DND-41 (cell line): ENCODE measurements at places on chromosomes 11 and 22.
A peak's percentile ranks its signal among the peaks of the same experiment; 100 is the strongest.

GRCh38 chr11:133901316-133901715 is 55.5 kb downstream of the IGSF9B start:
- no peak for DNase-seq

GRCh38 chr11:119375337-119376196 is 5.9 kb downstream of the USP2 start:
- no peak for DNase-seq

DNA sequence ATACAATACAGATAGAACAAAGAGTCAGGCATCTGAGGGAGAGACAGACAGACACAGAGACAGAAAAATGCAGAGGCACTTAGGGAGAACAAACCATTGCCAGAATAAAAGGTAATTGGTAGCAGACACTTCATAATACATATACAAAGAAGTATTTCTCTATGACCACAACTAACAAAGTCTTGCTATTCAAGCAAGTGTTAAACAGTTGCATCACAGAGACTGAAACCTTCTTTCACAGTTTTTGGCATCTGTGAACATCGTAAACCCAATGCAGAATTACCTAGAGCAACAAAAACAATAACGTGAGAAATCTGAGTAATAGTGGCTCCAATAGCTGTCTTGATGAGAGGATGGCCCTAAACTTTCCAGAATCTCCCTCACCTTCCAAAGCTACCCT is 116.4 kb downstream of the BLID start:
- no peak for DNase-seq

DNA sequence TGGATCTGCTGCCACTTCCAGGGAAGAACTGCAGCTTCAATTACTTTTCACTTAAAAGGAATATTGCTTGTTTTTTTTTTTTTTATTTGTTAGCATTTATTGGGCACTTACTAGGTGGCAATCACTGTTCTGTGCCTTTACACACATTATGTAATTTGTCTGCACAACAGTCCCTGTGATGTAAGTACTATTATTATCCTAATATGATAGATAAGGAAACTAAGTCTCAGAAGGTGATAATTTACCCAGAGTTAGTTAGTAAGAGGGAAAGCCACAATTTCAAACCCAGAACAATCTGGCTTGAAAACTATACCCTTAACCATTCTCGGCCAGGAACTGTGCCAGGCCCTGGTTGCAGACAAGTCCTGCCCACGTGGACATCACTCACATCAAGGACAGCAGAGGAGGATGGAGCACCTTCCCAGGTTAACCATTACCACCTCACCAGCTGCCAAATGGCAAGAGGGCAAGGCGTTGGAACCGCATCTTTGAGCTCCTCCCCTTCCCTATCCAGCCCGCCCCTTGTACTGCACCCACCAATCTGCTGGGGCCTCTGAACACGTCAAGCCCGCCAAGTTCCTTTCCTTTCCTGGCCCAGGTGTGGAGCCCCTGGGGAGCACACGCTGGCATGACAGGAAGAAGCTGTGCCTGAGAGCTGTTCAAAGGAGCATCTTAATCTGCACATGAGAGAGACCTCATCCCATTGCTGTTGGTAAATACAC is 78.4 kb downstream of the NAV2 start:
- no peak for DNase-seq

- no peak for DNase-seq
Observed at GRCh38 chr22:32341122-32341740, 16.4 kb upstream of the RFPL3 start.

DNA sequence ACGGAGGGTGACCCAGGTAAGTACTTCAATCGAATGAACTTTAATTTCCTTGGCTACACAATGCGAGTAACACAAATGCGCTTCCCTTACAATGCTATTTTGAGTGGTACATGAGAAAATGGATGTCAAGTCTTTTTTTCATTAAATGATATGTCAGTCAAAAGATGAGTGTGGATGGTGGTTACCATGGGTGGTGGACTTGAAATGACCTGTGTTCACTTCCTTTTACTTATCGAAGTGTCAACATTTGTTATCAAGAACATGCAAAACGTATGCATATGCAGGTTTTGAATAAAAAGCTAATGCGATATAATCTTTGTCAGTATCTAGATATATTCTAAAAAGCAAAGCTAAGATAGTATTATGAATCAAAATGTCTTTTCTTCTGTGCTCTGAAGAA is 8.8 kb upstream of the APOL5 start:
- no peak for DNase-seq

GRCh38 chr11:16893456-16894066 is 120.7 kb downstream of the PLEKHA7 start:
- DNase-seq = no peak

GRCh38 chr11:59724066-59724465 is 10.4 kb upstream of the OR10V1 start:
- DNase-seq = no peak

GRCh38 chr22:39597236-39597869 is 26.8 kb downstream of the CACNA1I start:
- no peak for DNase-seq

- no peak for DNase-seq
Observed at GRCh38 chr22:23485490-23485889, 94.6 kb downstream of the IGLL1 start.

DNA sequence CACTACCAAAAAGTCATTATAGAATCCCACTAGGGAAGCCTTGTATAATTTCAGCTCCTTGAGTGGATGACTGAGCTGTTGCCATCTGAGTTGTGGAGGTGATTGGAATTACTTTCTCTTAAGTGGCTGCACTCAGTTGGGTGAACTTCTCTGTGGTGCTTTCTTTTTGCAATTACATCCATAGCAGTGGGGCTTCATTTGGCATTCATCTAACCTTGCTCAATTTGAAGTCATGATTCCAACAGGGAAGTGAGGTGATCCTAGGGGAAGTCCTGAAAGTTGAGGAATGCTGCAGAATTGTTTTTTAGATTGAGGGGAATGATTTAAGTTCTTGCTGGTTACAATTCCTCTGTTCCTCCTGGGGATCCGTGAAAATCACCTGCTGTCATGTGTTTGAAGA is 39.6 kb downstream of the ARHGAP42 start:
- no peak for DNase-seq

- peak; percentile 4 for DNase-seq
Observed at GRCh38 chr11:85096939-85097338, 530.2 kb downstream of the DLG2 start.
